Neural progenitor cell (in vitro differentiated cells): ENCODE measurements at places on chromosomes 7 and 10.
A peak's percentile ranks its signal among the peaks of the same experiment; 100 is the strongest.

DNA sequence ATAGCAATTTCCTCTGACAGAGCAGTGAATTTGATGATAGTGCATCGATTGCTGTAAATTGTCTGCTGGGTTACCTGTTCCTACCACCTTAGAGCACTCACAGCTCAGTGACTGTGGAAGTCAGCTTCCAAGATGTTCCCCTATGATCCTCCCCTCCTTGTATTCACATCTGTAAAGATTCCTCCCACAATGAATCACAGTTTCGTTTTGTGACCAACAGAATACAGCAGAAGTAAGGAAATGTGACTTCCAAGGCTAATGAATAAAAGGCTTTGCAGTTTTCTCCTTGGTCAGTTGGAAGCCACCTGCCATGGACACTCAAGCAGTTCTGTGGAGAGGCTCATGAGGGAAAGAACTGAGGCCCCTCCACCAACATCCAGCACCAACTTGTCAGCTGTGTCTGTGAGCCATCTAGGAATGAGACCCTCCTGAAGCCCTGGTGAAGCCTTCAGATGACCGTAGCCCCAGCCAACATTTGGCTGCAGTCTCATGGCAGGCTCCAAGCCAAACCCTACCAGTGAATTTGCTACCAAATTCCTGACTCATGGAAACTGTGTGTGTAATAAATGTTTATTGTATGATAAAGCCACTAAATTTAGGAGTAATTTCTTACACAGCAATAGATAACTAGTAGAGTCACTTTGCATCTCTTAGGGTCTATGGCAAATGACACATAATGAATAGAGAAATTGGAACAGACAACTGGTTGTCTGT lies 309.5 kb upstream of the NPVF start:
- DNase-seq, result no peak

GRCh38 chr7:70014472-70015177 lies 416.4 kb downstream of the AUTS2 start:
- no peak for DNase-seq

GRCh38 chr7:55534916-55535590 lies 37.2 kb downstream of the VOPP1 start:
- DNase-seq, result no peak

DNA sequence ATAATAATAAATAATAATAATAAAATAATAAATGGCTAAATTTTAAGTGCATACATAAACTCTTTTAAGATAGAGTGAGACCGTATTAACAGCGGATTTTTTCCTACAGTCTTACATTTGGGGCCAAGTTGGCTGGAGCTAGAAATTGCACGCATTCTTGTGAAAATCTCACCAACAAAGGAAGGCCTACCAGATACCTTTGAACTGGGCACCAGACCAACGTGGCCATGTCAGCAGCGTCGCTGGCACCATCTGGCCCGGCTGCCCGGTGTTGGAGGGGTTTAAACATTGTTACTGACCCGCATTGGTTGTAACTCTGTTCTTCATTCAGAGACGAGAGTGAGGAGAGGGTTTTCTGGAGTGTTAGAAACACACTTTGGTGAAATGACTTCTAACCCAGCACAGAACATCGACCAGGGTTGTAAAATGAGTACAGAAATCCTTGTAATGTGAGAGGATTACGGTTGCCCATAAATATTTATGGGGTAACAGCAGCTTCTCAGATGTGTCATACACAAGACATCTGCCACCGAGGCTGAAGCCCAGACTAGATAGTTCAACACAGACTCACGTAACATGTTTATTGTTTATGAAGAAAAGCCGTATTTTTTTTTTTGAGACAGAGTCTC lies 34.6 kb upstream of the UNCX start:
- no peak for DNase-seq

- no peak for DNase-seq
Observed at GRCh38 chr7:106029451-106029850, 66.4 kb downstream of the CDHR3 start.

- DNase-seq, result no peak
Observed at GRCh38 chr10:110150046-110150445, 57.4 kb upstream of the MXI1 start.

- no peak for DNase-seq
Observed at GRCh38 chr10:14131261-14131960, 199.3 kb downstream of the FRMD4A start.

- DNase-seq, result no peak
Observed at GRCh38 chr10:4201866-4202825, 417.1 kb upstream of the KLF6 start.

DNA sequence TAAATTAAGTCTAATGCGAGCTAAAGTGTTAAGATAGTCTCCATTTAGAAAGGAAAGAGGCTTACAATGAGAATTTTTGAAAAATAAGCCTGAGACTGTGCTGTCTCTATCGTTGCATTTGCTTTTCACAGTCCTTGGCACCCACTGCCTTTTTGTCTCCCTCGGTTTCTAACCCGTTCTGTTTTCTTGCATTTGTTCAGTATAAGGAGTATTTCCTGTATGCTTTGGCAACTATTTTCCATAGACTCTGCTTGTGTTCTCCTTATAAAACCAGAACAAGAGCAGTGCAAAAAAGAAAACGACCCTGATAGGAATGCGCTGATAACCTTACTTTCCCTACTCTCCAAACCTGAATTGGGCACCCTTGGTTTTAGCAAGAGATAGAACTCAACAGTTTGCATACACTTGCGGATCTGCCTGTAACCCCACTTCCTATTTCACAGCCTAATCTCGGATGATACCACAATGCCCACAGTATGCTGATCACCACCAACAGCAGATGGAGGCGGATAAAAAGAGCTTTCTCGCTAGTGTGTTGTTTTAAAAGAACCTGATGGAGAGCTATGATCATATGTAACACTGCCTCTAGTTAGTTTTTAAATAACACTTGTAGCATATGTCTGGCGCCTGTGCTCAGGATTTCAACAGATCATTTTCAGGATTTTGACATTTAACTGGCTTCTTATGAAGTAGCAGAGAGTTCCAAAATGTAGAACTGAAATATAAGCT lies 1.6 kb upstream of the ARHGAP12 start:
- DNase-seq, result no peak

GRCh38 chr7:12162415-12163113 lies 48.5 kb upstream of the TMEM106B start:
- no peak for DNase-seq

- no peak for DNase-seq
Observed at GRCh38 chr7:30906014-30906413, 5.6 kb upstream of the AQP1 start.

DNA sequence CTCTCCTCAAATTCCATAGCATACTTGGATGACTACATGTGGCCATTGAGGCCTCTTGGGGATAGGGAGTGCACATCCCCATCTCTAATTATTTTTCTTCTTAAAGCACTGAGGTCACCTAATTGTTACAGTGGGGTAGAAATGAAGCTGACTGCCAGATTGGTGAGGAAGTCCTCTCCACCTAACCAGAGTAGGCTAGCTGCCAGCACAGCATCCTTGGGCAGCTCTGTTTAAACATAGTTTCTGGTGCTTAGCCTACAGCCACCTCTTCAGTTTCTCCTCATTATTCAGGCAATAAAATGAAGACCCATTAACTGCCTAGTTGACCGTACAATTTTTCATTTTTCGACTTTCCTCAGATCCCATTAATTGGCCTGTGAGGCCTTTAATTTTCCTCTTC lies 104.6 kb downstream of the MLLT10 start:
- no peak for DNase-seq

GRCh38 chr10:16949816-16950215 lies 132.6 kb upstream of the RSU1 start:
- DNase-seq, result no peak

DNA sequence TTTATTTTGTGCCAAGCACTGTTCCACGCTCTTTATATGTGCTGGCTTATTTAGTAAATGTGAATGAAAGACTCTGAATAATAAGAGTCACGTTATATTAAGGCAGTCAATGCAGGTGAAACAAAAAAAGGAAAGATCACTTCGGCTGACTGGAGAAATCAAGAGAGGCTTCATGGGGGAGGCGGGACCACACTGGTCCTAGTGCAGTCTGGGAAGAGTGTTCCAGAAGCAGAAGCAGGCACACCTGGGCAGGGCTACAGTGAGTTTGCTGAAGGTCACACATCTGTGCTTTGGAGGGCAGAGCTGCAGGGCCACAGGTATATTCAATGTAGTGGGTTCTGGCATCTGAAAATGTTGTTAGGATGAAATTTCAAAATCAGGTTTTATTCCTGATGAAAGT lies 176.9 kb downstream of the PLXNA4 start:
- DNase-seq, result no peak

DNA sequence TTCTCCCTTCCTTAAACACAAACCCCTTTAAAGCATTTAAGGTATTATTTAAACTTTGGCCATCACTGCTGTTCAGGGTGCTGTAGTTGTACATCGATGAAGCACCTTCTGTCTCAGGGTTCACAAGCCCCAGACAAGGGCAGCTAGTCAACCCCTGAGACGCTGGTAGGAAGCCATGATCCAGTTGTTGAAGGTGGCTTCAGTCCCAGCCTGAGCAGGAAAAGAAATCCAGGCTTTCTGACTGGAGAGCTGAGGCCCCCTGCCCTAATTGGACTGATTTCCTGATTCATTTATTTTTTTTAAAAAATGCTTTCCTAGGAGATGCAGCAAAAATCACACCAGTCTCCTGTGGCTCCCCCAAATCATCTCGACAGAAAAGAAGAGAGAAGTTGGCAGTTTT lies 15.8 kb downstream of the CPA1 start:
- DNase-seq, result no peak

- DNase-seq, result no peak
Observed at GRCh38 chr10:64288404-64288803, 767.2 kb downstream of the REEP3 start.

DNA sequence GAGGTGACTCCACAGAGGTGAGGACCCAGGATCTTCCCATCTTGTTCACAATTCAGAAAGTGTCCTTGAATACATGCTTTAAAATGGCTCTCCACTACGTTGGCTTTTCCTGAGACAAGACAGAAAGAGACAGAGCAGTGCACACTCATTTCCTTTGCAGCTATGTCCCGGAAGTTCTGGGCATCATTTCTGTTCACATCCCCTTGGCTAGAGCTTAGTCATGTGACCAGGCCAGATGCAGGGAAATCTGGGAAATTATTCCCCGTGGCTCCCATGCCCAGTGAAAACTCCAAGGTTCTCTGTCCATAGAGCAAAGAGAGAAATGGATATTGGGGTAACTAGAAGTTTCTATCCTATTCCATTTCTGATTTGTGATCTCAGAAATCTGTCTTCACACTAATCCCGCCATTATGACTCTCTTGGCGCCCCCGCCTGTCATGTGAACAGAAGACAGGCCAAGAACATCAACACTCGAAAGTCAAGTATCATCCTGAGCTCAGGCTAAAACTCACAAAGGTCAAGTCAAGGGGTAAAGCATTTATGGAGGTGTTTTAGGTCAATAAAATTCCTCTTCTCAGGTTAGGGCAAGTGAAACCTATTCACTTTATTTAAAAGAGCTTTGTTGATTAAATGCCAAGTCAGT lies 251.4 kb upstream of the HABP2 start:
- no peak for DNase-seq

GRCh38 chr10:128095753-128096469 lies 30.3 kb downstream of the MKI67 start:
- no peak for DNase-seq

DNA sequence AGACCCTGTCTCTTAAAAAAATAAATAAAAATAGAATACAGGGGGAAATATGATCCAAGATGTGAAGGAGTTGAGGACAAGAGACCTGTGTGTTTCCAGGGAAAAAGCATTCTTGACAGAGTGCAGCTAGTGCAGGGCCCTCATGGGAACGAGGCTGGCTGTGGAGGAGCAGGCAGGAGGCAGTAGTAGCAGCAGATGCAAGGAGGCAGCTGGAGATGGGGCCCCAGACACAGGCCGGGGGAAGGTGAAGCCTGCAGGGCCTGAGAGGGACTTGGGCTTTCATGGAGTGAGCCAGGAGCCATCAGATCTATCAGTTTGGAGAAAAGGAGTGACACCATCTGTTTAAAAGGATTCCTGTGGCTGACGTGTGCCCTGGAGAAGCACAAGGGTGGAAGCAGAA lies 71.4 kb upstream of the ZNF438 start:
- DNase-seq, result no peak

- peak; percentile 52 for DNase-seq
Observed at GRCh38 chr10:97685395-97685958, 1.6 kb downstream of the AVPI1 start.

DNA sequence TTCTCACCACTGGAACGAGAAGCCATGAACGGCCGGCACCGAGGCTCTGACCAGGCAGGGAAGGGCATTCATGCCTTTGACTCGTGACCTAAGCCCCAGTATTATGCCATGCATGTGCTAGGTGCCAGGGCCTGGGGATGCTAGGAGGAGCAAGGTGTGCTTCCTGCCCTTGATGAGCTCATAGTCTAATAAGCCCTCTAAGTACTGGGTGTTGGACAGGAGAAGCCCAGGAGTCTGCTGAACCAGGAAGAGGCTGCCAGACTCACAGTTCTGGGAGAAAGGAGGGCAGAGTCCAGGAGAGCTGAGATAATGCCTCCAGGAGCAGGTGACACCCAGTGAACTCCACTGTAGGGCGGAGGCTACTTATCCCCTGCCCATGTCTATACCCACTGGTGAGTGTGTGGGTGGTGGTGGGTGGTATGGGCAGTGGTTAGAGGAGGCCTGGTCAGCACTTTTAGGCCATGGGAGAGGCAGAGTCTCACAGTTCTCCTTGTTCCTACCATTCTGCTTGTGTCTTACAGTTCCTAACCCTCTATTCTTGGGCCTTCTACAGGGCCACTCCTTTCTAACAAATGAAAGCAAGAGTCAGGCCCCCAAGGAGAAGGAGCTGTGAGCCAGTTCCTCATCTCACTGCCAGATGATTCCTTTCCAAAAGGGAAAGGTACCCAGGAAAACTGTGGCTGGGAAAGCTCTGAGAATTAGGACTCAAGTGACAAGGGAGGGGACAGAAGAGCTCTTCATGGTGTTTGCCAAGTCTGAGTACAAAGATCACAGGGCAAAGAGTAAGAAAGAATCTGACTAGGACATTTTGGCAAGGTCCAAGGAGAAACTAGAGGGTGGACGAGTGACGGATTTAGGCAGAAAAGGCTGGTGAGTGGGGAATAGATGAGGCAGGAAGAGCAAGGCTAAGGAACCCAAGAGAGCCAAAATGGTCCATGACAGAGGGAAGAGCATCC lies 3.6 kb upstream of the MXI1 start:
- no peak for DNase-seq

DNA sequence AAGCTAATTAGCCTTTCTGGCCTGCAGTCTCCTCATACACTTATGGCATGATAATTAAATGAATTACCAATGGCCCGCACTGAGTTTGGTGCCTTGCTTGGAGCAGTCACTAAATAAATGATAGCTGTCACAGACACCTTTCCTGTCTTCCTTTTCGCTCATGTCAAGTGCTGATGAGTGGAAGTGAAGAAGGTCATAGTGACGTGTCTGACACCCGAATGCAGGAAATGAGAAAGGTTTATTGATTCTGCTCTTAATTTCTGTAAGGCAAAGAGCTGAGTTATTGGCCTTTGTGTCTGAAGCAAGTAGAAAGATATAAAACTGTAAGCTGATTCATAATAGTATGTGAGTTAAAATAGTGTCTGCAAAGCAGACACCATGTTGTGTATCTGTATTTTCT lies 13.2 kb upstream of the ESYT2 start:
- DNase-seq, result no peak
